Left renal pelvis (tissue), 4 donors: ENCODE measurements at places on chromosomes 5 and 9.

- DNase-seq, result no peak
Measured at GRCh38 chr5:173671121-173671949, 54.9 kb upstream of the BOD1 start.

DNA sequence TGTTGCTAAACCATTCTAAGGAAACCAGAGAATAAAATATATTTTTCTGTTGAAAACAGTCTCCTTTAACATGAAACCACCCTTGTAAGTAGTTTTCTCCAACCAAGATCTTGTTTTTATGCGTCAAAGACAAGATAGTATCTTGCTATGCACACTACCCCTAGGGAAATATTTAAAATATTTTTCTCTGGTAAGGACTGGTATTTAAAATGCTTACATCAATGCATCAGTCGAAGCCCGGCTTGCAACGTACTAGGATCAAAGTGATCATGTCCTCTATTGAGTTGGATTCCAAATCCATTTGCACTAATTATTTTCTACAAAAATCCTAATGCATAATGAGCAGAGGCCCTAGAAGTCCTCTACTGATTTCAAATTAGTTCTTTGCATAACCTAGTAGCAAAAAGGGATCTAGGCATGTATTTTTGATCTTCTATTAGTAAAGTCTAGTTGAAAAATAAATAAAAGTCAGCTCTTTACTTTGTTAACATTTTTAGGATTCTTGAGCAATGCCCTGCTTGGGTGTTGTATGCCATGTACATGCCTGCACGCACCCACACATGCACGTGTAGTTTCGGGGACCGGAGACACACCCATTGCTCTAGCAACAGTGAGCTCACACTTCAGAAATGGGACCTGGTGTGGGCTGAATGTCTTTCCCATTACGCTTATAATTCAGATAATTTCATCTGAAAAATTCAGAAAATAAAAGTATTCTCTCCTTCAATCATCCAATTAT, 165.0 kb upstream of the GPR151 start:
- no peak for DNase-seq

GRCh38 chr5:68419081-68419636, 203.6 kb downstream of the PIK3R1 start:
- no peak for DNase-seq

GRCh38 chr5:136080113-136080482, 51.3 kb downstream of the TGFBI start:
- DNase-seq, result no peak
